ENCODE measurements at places on chromosomes 16 and 17.

GRCh38 chr17:82664701-82665182, 16.5 kb upstream of the WDR45B start:
- no peak for DNase-seq

DNA sequence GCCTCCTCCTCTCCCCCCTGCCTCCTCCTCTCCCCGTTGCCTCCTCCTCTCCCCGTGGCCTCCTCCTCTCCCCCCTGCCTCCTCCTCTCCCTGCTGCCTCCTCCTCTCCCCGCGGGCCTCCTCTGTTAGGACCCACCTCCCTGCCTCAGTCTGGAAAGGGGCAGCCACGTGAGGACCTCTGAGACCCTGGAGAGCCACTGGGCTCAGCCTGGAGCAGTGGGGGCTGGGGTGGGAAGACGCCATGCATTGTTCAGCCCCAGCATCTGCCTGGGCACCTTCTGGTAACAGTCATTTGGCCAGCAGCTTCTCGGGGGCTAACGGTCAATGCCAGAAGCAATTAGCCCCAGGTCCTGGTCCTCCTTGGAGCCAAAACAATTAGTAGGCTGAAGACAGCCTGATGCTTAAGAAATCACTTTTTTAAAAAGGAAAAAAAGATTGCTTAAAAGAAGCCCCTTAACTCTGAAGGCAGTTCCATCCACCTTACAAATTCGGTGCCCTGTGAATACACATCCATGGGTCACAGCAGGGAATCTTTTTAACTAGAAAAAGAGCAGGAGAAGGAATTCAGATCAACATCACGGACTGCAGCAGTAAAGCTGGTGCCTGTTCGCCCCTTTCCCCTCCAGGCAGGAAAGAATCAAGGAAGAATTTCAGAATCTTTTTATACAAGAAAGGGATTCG, 29.8 kb downstream of the NXN start:
- no peak for DNase-seq

- DNase-seq, result no peak
Measured at GRCh38 chr17:61335105-61335844, 64.4 kb upstream of the TBX2 start.

DNA sequence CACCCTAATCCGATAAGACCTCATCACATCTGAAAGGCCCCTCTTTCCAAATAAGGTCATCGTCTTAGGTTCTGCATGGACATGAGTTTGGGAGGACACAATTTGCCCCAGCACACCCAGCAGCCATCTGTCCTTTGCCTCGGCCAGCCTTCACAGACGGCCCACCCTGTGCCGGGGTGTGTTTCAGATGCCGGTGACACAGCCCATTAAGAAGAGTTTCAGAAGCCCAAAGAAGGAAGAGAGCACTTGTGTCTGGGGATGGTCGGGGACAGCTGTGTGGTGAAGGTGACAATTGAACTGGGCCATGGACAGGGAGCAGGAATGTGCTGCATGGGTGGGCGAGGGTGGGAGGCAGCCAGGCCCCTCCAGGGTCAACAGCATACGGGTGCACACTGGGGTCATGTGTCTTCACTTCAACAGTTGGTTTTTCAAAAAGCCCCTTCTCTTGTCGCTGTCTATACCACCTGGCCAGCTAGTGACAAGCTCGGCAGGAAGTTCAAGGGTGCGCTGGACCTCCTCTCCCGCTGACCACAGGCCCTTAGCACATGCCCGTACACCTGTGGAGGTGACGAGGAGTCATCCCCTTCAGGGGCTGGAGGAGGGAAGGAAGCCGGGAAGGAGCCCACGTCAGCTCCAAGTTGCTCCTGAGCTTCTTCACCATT, 183.1 kb downstream of the C16orf95 start:
- no peak for DNase-seq

DNA sequence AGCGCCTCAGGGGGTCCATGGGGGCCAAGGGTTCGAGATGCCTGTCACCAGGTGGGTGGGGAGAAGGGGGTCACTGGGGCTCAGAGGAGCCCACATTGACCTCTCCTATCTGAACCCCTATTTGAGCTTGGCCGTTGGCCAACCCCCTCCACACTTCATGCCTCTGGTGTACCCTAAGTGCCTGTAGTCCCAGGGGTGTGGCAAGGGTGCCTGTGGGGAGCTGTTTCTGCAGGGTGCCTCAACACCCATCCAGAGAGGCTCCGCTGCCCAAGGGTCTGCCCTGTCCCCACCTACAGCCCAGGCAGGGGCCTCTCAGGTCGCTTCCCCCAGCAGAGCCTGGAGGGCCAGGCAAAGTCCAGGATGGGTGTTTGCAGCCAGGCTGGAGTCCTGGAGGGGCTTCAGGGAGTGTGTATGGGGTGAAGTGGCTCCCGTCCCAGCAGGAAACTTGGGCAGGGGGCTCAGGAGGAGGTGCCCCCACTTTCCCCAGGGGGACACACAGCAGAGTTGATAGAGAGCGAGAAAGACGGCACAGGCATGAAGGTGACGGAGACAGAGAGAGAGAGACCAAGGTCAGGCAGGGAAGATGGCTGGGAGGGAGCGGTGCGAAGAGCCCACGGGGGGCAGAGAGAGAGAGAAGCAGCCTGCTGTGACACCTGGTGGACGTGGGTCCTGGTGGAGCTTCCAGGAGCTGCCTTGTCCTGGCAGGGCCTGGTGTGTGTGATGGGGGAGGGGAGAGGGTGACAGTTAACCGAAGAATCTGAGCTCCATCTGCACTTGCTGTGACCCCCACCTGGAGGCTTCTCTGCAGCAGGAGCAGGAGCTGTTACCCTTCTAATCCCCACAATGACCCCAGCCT, at the start of gene SEPTIN12:
TSS of gene SEPTIN12 (minus strand) at position 719 of the 856 bp plus-strand sequence. CDS start at position 19, 700 bp downstream.
- no peak for DNase-seq

GRCh38 chr17:77458202-77459017, 317.6 kb downstream of the SEC14L1 start:
- no peak for DNase-seq

- no peak for DNase-seq
Measured at GRCh38 chr16:68786685-68787418, 49.8 kb downstream of the CDH1 start.

GRCh38 chr17:47877368-47878034, 18.5 kb upstream of the SP2 start:
- DNase-seq, result no peak

DNA sequence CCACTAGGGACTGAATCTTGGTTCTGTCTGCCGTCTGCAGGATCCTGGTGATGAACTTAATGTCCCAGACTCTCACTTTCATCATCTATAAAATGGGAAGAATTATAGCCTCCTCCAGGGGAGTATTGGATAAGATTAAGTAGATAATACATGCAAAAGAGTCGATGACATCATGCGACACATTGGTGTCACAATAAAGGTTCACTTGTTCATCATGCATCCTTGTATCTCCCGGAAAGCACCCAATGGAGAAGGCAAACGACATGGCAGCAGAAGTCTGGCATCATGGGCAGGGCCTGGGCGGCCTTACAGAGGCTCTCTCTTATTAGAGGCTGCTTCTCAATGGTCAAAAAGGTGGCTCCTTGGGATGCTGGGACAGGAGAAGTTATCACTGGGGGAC, 35.1 kb upstream of the CD300E start:
- no peak for DNase-seq

DNA sequence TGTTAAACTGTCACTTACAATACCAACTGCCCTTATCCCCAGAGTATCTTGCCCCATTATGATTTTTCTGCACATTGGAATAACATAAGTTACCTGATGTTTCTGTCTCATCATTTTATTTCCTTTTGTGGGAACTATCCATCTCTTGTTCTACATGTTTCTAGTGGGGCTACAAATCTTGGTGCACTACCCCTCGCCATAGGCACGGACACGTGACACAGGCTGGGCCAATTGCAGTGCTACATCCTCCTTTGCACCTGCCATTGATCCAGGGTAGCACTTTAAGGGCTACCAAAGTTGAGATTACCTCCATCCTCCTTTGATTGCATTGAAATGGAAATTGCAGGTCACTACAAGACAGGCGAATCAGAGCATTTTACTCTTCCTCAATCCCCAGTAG, 14.2 kb upstream of the SYT17 start:
- no peak for DNase-seq

DNA sequence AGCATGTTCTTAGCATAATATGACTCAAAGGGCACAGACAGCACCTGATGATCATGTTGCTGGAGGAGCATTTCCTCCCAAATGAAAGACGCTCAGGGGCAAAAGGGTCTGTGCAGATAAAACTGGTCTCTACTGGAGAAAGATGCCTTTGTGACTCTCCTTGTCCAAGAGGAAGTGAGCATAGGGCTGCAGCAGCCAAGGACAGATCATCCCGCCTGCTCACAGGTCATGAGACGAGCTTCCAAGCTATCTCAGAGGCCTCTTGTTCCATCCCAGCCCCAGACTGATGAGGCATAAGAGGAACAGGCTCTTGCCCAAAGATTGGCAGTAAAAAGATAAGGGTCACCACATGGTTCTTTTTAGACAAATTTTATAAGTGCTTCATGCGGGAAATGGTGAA, 141.8 kb downstream of the KATNIP start:
- DNase-seq, result no peak

DNA sequence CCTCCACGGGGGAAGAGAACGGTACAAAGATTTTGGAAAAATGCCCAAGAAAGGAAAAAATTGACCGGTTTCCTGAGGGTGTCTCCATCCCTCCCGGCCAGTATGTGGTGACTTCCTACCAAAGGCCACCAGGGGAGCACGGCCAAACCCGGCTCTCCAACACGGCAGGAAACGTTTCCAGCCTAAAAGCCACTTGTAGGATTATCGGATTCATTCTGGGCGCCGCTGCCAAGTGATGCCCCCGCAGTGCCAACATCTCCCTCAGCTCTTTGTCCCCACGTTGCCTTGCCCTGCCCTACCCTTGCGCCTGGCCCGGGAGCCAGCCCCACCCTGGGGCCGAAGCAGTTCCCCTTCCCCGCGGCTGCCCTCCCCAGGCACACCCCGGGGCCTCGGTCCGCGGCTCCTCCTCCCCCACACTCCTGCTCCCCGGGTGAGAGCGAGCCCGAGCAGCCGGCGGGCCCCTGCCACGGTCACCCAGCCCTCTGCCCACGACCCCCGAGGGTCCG, 688 bp downstream of the CRK start:
- DNase-seq, result no peak

- DNase-seq, result no peak
Measured at GRCh38 chr17:1733759-1734158, 8.9 kb upstream of the SERPINF2 start.

DNA sequence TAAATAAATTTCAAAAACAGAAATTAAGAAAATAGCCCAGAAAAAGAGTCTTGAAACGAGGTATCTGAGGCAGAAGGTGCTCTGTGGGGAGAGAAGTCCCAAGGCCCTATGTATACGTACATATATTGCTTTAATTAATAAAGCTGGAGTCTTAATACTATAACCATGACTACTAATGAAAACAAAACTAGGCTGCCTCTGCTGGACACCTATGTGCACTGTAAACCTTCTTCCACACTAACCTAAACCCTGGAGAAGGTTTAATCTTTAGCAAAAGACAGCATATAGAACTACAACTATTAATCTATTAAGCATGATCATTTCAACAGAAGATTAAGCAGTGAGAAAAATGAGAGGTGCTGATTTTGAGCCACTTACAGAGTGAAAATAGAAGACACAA, 153.9 kb upstream of the C17orf78 start:
- DNase-seq, result no peak

- peak; percentile 44 for DNase-seq
Measured at GRCh38 chr17:7436556-7437368, 1.5 kb downstream of the TMEM102 start.

DNA sequence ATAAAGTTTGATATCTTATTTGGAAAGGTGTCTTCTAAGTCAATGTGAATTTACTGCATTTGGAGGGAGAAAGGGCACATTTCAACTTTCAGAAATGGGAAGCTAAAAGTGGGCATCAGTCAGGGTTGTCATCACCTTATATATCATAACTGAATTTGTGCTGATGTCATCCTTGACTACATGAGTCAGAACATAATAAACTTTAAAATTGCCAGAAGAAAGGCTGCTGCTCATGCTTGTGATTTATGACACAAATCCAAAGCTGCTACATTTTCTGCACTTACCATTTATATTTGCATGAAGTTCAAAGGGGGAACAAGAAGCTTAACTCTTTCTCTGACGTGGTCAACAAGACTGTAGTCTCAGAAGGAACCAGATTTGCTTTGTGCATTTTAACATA, 196.6 kb downstream of the UTP18 start:
- DNase-seq, result no peak

GRCh38 chr17:34401165-34401564, 38.1 kb upstream of the CCL1 start:
- DNase-seq, result no peak

- no peak for DNase-seq
Measured at GRCh38 chr16:48300391-48300856, 53.1 kb upstream of the ABCC11 start.

GRCh38 chr17:43900183-43900857, 7.0 kb downstream of the MPP2 start:
- peak; percentile 74 for DNase-seq

DNA sequence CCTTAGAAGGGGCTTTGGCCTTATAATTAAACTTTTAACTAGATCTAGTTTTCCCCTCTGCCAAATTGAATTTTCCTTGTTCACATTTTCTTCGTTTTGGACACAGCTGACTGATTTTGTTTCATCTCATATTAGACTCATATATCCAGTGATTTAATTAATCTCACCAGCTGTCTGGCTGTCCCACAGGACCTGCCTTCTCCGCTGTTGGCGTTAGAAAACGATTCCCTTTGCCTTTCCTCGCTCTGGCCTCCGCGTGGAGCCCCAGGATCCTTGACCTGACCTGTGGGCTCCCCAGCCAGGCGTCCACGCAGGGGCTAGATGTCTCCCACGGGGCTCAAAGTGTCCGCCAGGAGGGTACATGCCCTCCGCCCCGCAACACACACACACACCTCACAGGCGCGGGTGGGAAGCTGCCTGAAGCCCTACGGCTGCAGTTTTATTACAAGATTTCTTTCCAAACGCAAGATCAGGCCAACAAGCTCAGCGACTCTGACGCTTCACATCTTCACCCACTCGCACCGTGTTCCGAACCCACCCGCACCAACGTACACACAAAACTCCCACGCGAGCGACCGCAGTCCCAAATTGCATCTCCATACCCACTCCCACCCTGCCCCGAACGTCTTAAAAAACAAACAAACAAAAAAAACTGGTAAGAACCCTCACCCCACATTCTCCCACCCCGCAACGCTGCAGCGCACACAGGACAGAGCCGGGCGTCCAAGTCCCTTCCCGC, 1.1 kb downstream of the RPRML start:
- DNase-seq, result no peak

- no peak for DNase-seq
Measured at GRCh38 chr17:9767432-9767991, 23.9 kb downstream of the DHRS7C start.
